Camera-type eye (tissue), 1 donor: ENCODE measurements at places on chromosomes 11 and 22. TPM values are rescaled to one million over a fixed set of nuclear protein-coding genes. Genes with fewer than 3 reads are reported as not detected.

Gene CD248
- 37.8 TPM for total RNA-seq

Gene INS
- total RNA-seq: not detected

Gene CFAP300
- 5.6 TPM for total RNA-seq

Gene OR2D2
- total RNA-seq: 0.38 TPM

Gene PTPN5
- 3.8 TPM for total RNA-seq
